Esophagus squamous epithelium (tissue), 5 donors: ENCODE measurements at places on chromosomes 12 and 14.

DNA sequence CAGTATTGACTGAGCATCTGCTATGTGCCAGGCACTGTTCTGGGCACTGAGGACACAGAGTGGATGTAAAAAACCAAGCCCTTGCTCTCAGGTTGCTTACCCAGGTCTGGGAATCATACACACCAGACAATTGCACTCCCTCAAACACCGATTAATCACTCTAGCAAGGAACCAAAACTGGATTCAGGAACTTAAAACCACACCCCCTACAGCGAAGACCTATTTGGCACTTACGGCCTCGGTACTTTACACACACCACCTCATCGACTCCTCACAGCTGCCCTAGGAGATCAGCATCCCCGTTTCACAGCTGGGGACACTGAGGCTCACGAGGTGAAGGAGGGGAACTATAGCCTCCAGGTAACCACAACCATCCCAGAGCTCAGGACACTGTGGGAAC, 1.6 kb downstream of the GLTP start:
- H3K4me3 ChIP-seq: peak overlapping the region; percentile 94
- H3K27ac ChIP-seq: peak overlapping the region; percentile 98
- H3K27me3 ChIP-seq: no peaks in the 10 kb centered on the region
- DNase-seq: no peak
- no peaks in the 10 kb centered on the region for H3K36me3 ChIP-seq

GRCh38 chr14:91893669-91894068, 26.3 kb upstream of the TC2N start:
- peaks cover 31% of the 10 kb centered on the region for H3K4me1 ChIP-seq
- H3K27ac ChIP-seq: no peak overlapping the region
- no peaks in the 10 kb centered on the region for H3K27me3 ChIP-seq
- no peak for DNase-seq
- H3K36me3 ChIP-seq: no peaks in the 10 kb centered on the region

DNA sequence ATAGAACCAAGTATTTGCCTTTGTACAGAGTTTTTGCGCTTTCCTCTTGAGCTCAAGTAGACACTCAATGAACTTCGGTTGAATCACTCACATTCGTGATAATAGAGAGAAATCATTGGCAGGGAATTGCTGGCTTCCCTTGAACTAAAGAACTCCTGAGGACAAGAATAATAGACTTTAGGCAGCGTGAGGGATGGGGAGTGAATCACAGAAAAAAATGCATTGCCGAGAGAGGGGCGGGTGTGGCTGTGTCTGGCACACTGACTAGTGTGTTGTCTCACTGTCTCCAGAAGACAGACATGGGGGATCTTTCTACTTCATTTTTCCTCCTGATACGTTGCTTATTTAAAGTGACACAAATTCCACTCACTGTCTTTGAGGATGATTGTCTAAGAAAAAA, 805.2 kb downstream of the BCL11B start:
- no peak overlapping the region for H3K4me3 ChIP-seq
- no peak overlapping the region for H3K27ac ChIP-seq
- H3K27me3 ChIP-seq: no peaks in the 10 kb centered on the region
- DNase-seq: no peak

DNA sequence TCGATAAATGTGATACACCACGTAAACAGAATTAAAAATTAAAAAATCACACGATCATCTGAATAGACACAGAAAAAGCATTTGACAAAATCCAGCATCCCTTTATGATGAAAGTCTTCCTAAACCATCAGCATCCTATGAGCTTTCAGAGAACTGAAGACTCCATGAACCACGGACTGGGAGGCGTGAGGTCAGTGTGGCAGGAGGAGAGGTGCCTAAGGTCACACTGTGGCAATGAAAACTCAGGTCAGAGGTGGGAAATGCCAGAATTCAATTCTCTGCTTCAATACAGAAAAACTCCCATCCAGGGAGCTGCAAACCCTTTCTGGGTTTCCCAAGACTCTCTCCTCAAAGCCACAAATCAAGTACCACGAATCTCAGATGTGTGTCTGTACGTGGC, 51.6 kb downstream of the KDM2B start:
- no peak for DNase-seq
- no peak overlapping the region for H3K27ac ChIP-seq
- no peaks in the 10 kb centered on the region for H3K27me3 ChIP-seq
- peaks cover 20% of the 10 kb centered on the region for H3K36me3 ChIP-seq
- peaks cover 11% of the 10 kb centered on the region for H3K4me1 ChIP-seq
- H3K4me3 ChIP-seq: no peak overlapping the region

- no peak overlapping the region for H3K27ac ChIP-seq
- H3K4me3 ChIP-seq: no peak overlapping the region
- no peaks in the 10 kb centered on the region for H3K36me3 ChIP-seq
- no peaks in the 10 kb centered on the region for H3K27me3 ChIP-seq
- no peaks in the 10 kb centered on the region for H3K4me1 ChIP-seq
Measured at GRCh38 chr12:7884689-7885088, 12.0 kb upstream of the SLC2A14 start.

DNA sequence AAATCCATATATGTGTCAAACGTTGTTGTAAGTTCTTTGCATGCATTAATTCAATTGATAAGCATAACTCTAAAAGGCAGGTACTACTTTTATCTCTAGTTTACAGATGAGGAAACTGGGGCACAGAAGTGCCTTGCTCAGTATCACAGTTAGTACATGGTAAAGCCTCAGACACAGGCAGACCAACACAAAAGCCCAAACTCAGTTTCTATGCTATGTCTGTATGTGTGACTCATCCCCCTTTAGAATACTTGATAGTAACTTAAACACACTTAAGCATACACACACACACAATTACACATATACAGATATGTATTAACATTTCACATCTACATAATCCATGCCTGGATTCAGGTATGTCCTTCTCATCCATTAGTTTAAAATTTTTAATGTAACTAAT, 88.0 kb downstream of the EPS8 start:
- H3K4me3 ChIP-seq: no peak overlapping the region
- H3K27me3 ChIP-seq: no peaks in the 10 kb centered on the region
- DNase-seq: no peak
- no peaks in the 10 kb centered on the region for H3K36me3 ChIP-seq
- peak overlapping the region; percentile 17 for H3K27ac ChIP-seq

GRCh38 chr12:116594325-116595038, 35.3 kb downstream of the MAP1LC3B2 start:
- H3K27me3 ChIP-seq: no peaks in the 10 kb centered on the region
- peaks cover 33% of the 10 kb centered on the region for H3K4me1 ChIP-seq
- H3K27ac ChIP-seq: no peak overlapping the region

DNA sequence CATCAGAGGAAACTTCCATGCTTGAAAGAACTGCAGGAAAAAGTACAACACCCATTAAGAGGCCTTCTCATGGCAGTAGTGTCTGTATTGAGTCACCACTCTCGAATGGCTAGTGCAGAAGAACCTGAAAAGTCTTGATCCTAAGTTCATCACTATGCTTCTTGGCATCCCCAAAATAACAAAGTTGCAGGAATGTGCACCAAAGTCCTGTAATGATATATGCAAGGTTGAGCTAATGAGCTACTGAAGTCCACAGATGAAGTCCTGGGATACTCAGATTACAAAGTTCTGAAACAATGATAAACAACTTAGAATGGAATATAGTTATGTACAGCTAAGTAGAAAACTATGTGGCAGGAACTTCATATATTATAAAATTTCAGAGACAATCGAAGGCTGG, 545.4 kb downstream of the FOXG1 start:
- H3K27ac ChIP-seq: no peak overlapping the region
- DNase-seq: no peak
- no peak overlapping the region for H3K4me3 ChIP-seq
- H3K27me3 ChIP-seq: no peaks in the 10 kb centered on the region

DNA sequence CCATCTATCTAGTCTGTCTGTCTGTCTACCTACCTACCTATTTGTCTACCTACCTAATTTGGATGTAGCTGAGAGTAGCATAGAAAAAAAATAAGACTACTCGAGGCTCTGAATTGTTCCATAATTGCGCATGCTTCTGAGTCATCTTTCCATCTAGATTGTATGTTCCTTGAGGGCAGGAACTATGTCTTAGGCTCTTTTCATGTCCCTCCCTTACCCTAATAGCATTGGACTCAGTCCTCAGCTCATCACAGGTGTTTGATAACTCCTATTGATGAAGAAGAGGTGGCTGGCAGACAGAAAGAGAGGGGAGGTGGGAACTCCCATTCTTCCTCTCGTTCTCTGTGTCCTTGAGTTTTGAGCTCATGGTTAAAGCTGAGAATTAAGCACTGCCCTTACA, 263.7 kb downstream of the TTC6 start:
- H3K27ac ChIP-seq: no peak overlapping the region
- H3K36me3 ChIP-seq: no peaks in the 10 kb centered on the region
- peaks cover 4% of the 10 kb centered on the region for H3K4me1 ChIP-seq
- no peaks in the 10 kb centered on the region for H3K27me3 ChIP-seq
- no peak for DNase-seq

- no peak overlapping the region for H3K4me3 ChIP-seq
- H3K27ac ChIP-seq: peak overlapping the region; percentile 28
- DNase-seq: no peak
- no peaks in the 10 kb centered on the region for H3K27me3 ChIP-seq
- H3K36me3 ChIP-seq: no peaks in the 10 kb centered on the region
- H3K4me1 ChIP-seq: no peaks in the 10 kb centered on the region
Measured at GRCh38 chr14:92866181-92866752, 56.7 kb upstream of the CHGA start.

- no peaks in the 10 kb centered on the region for H3K36me3 ChIP-seq
Measured at GRCh38 chr14:23727566-23728335, 91.6 kb downstream of the DHRS2 start.

DNA sequence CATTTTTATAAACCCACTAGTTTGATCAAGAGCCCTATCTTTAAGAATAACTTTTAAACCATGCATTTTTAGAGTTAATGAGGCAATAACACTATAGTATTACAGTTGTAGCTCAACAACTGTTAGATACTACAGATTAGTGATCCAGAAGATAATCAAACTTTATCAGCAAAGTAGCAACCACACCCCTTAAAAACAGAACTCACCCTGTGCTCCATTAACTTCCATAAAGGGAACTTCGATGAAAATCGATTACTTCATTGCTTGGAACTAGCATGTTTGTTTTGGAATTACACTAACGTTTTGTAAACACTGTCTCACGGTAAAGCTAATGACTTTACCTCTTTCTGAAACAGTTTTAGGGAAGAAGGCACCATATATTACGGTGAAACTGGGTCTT, 1.4 kb downstream of the SGPP1 start:
- no peaks in the 10 kb centered on the region for H3K27me3 ChIP-seq
- peaks cover 21% of the 10 kb centered on the region for H3K4me1 ChIP-seq
- no peaks in the 10 kb centered on the region for H3K36me3 ChIP-seq
- DNase-seq: no peak
- peak overlapping the region; percentile 99 for H3K4me3 ChIP-seq

GRCh38 chr12:77204083-77204482, 138.7 kb upstream of the E2F7 start:
- no peaks in the 10 kb centered on the region for H3K4me1 ChIP-seq
- H3K36me3 ChIP-seq: no peaks in the 10 kb centered on the region
- H3K4me3 ChIP-seq: no peak overlapping the region
- no peaks in the 10 kb centered on the region for H3K27me3 ChIP-seq
- no peak overlapping the region for H3K27ac ChIP-seq
- no peak for DNase-seq

DNA sequence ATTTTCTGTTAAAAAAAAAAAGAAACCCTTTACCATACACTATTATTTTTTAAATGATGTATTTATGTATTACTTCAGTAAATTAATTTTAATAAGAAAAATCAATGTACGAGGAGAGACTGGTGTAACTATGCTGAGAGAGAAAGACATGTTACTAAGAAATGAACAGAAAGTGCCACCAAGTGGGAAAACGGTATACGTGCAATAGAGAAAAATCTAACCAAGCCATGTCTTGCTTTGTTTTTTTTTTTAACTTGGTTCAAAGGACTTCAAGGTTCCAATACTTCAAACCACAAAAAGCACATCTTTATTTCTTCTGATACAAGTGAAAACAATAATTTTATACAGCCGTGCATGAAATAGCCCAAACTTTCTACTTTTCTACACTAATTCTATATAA, 22.9 kb downstream of the NDUFA12 start:
- no peaks in the 10 kb centered on the region for H3K4me1 ChIP-seq
- H3K27me3 ChIP-seq: no peaks in the 10 kb centered on the region
- no peaks in the 10 kb centered on the region for H3K36me3 ChIP-seq
- no peak overlapping the region for H3K27ac ChIP-seq

GRCh38 chr12:84463741-84464495, 448.7 kb downstream of the SLC6A15 start:
- no peak overlapping the region for H3K4me3 ChIP-seq
- H3K27me3 ChIP-seq: no peaks in the 10 kb centered on the region
- no peak for DNase-seq
- no peaks in the 10 kb centered on the region for H3K36me3 ChIP-seq
- H3K4me1 ChIP-seq: no peaks in the 10 kb centered on the region
- no peak overlapping the region for H3K27ac ChIP-seq

GRCh38 chr14:24784981-24785380, 151.0 kb upstream of the GZMB start:
- no peak overlapping the region for H3K27ac ChIP-seq
- no peaks in the 10 kb centered on the region for H3K27me3 ChIP-seq
- no peak overlapping the region for H3K4me3 ChIP-seq
- no peaks in the 10 kb centered on the region for H3K36me3 ChIP-seq

- no peaks in the 10 kb centered on the region for H3K27me3 ChIP-seq
- no peaks in the 10 kb centered on the region for H3K36me3 ChIP-seq
- no peaks in the 10 kb centered on the region for H3K4me1 ChIP-seq
Measured at GRCh38 chr12:61911113-61911512, 349.1 kb upstream of the USP15 start.

- H3K4me1 ChIP-seq: no peaks in the 10 kb centered on the region
- H3K27ac ChIP-seq: no peak overlapping the region
- no peaks in the 10 kb centered on the region for H3K36me3 ChIP-seq
Measured at GRCh38 chr12:72295744-72296143, 23.6 kb downstream of the TRHDE start.

- H3K4me1 ChIP-seq: peaks cover 41% of the 10 kb centered on the region
- H3K4me3 ChIP-seq: no peak overlapping the region
- H3K27ac ChIP-seq: no peak overlapping the region
- peaks cover 6% of the 10 kb centered on the region for H3K36me3 ChIP-seq
- no peak for DNase-seq
Measured at GRCh38 chr12:68638721-68639395, 28.2 kb downstream of the RAP1B start.

DNA sequence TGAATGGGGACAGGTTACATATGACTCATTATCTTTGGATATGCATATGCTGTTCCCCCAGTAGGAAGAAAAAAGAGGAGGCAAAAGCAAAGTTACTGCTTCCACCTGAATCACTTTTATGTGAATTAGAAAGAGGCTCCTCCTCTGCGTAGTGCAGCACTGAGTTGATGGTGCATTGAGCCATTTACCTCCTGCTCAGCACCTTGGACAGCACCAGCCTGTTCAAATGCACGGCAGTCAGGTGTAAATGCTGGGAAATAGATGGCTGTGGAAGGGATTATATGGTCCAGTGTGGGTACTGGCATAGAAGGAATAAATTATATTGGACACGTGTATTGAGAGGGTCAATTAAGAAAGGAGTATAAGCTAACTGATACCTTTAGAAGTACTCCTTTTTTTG, 541.9 kb upstream of the SEL1L start:
- H3K4me1 ChIP-seq: no peaks in the 10 kb centered on the region
- no peak overlapping the region for H3K4me3 ChIP-seq
- no peak overlapping the region for H3K27ac ChIP-seq
- H3K36me3 ChIP-seq: no peaks in the 10 kb centered on the region
- no peak for DNase-seq

GRCh38 chr14:55707365-55707804, 127.4 kb downstream of the KTN1 start:
- no peaks in the 10 kb centered on the region for H3K36me3 ChIP-seq
- H3K27ac ChIP-seq: no peak overlapping the region
- DNase-seq: no peak
- H3K4me1 ChIP-seq: no peaks in the 10 kb centered on the region
- no peaks in the 10 kb centered on the region for H3K27me3 ChIP-seq
- no peak overlapping the region for H3K4me3 ChIP-seq

GRCh38 chr12:129049917-129050316, 196.6 kb downstream of the GLT1D1 start:
- no peaks in the 10 kb centered on the region for H3K36me3 ChIP-seq
- no peak overlapping the region for H3K27ac ChIP-seq
- no peaks in the 10 kb centered on the region for H3K4me1 ChIP-seq
- no peaks in the 10 kb centered on the region for H3K27me3 ChIP-seq
